ENCODE measurements at places on chromosomes 3 and 15.

DNA sequence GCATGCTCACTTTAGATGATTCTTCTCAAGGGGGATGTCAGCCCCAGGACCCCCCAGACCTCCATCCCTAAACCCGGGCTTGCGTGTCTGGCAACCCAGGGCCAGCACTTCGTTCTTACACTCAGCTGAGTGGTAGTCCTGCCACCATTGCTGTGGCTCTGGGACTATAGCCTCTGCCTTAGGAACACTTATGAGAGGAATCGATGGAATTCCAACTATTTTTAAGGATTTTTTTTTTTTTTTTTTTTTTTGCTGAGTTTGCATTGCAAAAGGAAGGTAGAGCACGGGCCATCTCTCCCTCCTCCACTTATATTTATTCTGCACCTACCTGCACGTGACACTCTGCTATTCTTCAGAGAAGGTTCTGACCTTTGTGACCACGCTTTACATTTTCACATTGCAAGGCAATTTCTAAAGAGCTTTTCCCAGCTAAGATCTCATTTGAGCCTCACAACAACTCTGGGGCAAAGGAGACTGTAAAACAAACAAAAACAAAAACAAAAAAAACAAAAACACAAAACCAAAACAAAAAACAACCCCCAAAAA is 113.9 kb downstream of the LPP start:
- no peak for DNase-seq

DNA sequence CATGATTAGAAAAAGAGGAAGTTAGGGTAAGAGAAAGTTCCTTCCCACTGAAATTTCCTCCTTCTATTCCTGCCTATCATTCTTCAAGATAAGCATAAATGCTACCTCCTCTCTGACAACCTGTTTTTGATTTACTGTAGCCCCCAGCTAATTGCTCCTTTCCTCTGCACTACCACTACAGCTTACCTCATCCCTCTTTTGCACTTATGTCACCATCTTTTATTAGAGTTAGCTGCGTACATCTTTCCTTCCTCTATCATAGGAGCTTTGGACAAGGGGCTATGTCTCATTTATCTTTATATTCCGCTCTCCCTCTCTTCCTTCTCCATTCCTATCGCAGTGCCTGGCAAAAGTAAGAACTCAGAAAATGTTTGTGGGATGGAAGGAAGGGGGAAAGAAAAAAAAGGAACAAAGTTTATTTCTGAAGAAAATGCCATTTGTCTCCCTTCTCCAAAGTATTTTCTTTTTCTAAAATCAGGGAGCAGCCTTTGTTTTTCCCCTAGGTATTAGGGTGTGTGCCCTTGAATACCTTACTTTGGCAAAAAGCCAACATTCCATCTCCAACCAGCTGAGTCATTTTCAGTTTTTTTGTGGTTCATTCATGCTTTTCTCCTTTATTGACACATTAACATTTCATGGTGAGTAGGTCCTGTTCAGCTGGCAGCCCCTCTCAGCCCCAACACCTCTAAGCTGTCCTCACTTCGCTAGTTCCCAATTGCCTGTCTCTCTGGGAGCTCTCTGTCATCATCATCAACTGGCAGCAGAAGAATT is 87.6 kb upstream of the SOX2 start:
- no peak for DNase-seq

- DNase-seq, result no peak
These were observed 93.1 kb downstream of the ARHGEF26 start for GRCh38 chr3:154214306-154214705.

DNA sequence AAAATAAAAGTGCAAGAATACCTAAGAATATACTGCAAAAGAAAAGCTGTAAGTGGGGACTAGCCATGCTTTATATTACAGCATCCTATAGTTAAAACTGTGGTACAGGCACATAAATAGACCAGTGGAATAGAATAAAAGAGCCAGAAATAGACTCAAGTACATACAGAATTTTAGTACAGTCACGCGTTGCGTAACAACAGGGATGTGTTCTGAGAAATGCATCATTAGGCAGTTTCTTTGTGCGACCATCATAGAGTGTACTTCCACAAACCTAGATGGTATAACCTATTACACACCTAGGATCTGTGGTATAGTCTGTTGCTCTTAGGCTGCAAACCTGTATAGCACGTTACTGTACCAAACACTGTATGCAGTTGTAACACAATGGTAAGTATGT is 61.8 kb downstream of the PCCB start:
- no peak for DNase-seq

DNA sequence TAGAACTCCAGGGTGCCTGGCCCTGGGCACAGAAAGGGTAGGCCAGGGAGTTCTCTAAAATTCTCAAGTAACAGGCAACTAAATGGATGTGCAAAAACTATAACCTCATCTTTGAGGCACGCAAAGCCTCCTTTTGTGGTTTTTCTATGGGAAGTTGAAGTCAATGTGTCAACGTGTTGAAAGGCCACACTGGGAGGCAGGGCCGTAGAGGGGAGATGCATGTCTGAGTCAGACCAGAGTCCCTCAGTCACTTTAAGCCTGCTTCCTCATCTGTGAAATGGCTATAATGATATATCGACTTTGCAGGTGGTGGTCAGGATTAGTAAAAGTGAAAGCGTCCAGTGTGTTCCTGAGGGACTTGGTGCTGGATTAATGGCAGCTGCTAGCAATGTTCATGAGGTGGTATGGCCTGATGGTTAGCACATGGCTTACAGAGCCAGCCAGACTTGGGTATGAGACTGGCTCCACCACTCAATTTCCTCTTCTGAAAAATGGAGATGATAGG is 17.0 kb downstream of the TGM5 start:
- DNase-seq, result peak; percentile 62

- no peak for DNase-seq
These were observed 435.7 kb downstream of the NAALADL2 start for GRCh38 chr3:175294793-175295192.

DNA sequence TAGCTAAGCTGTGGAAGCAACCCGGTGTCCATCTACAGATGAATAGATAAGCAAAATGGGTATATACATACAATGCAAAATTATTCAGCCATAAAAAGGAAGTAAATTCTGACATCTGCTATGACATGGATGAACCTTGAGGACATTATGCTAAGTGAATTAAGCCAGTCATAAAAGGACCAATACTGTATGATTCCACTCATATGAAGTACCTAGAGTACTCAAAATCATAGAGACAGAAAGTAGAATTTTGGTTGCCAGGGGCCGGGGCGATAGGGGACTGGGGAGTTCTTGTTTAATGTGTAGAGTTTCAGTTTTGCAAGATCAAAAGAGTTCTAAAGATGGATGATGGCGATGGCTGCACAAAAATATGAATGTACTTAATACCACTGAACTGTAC is 10.3 kb downstream of the EID1 start:
- DNase-seq, result no peak

DNA sequence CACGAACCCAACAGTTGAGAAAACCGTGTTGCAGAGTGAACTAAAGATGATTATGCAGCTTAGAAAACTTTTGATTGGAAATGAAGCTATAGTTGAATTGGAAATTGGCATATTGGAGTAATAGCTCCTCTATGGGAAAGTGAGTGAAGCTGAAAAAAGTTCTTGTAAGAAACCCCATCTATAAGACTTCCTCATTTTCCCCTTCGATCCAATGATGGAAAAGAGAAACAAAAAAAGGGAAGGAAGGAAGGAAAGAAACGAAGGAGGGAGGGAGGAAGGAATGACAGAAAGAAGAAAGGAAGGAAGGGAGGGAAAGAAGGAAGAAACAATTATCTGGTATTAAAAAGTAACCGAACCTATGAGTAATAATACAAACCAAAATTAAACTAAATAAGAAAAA is 791.8 kb upstream of the NR2F2 start:
- no peak for DNase-seq

DNA sequence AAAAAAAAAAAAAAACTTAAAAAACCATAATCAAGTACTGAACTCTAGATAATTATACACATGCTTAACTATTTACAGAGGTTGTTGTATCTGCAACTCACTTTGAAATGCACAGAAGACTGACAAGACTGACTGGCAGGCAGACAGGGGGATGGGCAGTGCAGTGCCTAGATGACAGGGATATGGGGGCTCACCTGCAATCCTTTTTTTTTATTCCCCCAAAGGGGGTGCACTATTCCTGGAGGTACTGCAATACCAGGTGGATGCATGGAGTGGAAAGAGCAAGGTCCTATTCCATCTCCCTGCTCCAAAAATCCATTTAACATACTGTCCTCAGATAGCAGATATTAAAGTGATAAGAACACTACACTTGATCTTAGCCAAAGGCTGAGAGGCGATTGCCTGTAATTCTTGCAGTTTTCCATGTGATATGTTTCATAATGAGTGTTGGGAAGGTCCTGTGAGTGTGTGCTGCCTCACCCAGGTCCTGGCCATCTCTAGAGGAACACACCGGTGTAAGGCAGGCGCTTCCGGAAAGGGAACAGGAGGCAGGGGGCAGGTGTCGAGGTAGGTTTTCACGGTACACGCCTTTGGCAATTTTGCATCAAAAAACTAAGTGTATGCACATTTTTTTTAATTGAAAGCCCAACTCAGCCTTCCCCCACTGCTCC is 22.7 kb downstream of the SEC61A1 start:
- DNase-seq, result peak; percentile 45

DNA sequence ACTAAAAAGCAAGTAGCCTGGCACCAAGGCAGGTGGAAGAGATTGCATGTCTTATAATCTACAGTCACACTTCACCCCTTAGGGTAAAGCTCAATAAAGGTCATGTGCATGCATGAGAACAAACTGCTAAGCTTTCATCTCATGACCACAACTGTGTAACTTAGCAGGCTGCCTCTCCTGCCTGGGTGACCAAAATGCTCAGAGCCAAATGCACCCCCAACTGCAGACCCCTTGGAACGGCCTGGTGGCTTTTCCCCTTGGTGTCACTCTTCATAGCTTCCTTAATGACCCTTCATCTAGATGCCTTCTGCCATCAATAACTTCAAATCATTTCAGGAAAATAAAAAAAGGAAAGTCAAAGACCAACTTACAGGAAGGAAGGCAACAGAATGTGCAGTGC is 88.1 kb downstream of the ADAMTS17 start:
- no peak for DNase-seq

DNA sequence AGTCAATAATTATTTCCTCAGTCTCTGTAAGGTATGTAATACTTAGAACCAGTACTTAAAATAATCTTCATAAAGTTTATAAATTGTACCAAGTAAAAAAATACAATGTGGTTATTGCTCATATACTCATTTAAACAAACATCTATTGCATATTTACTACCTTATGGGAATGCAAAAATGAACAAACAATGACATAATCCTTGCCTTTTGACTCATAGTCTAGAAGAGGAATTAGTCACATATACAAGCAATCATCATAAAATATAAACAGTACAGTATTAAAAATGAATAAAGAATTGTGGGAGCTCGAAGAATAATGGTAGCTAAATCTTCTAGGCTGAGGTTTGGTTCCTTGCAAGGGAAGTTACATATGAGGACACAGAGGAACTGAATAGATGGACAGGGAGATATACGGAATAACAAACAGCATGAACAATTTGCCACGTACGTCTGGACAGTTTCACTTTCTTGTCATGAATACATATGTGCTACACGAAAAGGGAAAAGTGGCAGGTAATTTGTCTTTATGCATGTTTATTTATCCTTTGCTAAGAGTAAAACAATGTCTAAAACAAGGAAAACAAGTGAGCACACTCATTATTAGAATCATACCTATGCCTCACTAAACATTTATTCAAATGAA is 17.2 kb downstream of the IMPG2 start:
- DNase-seq, result no peak

GRCh38 chr3:149442851-149443544 is 31.5 kb upstream of the TM4SF4 start:
- peak; percentile 82 for DNase-seq

- DNase-seq, result peak; percentile 3
These were observed 439.2 kb downstream of the MCTP2 start for GRCh38 chr15:94670438-94671034.

- no peak for DNase-seq
These were observed 14.5 kb upstream of the CCDC33 start for GRCh38 chr15:74221399-74222239.

GRCh38 chr3:194119831-194120590 is 15.9 kb upstream of the HES1 start:
- DNase-seq, result peak; percentile 84

GRCh38 chr3:13013994-13014754 is 59.1 kb downstream of the IQSEC1 start:
- peak; percentile 93 for DNase-seq

- DNase-seq, result no peak
These were observed 11.4 kb downstream of the CHL1 start for GRCh38 chr3:207973-208372.

- DNase-seq, result no peak
These were observed 260.7 kb downstream of the MECOM start for GRCh38 chr3:169402672-169403360.

- no peak for DNase-seq
These were observed 91.2 kb downstream of the PEX5L start for GRCh38 chr3:179945569-179945968.

DNA sequence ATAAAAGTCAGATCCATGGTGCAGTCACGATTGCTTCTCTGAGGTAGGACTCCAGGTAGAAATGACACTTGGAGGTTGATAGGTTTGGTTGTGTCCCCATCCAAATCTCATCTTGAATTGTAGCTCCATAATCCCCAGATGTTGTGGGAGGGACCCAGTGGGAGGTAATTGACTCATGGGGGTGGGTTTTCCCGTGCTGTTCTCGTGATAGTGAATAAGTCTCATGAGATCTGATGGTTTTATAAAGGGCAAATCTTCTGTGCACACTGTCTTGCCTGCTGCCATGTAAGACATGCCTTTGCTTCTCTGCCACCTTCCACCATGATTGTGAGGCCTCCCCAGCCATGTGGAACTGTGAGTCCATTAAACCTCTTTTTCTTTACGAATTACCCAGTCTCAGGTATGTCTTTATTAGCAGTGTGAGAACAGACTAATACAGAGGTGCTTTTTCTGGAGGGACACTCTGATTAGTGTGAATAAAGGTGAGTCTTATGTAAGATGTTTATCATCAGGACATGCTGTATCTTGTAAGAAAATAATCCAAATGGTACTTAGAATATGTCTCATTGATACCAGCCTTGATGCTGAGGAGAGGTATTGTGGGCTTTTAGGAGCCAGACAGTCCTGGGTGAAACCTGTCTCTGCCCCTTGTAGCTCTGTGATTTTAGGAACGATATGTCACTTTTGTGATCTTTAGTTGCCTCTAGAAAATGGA is 43.0 kb downstream of the SLCO3A1 start:
- DNase-seq, result no peak

- no peak for DNase-seq
These were observed 138.8 kb upstream of the PEX5L start for GRCh38 chr3:180175572-180175971.

DNA sequence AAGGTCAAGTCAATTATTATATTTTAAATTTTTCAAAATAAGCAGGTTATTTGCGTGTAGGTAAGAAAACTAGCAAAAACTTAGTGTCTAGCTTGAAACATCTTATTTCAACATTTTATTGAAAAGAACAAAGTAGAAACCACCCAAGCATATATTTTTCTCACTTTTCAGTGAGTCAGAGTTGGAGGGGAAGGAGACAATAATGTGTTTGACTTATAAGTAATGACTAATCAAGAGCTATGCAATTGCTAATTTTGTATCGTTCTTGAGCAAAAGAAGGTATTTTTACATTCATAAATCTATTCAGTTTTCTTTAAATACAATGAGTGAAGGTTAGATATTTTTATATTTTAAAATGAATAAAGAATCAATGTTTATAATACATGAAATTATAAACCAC is 54.4 kb upstream of the P2RY1 start:
- no peak for DNase-seq

All from inflammatory macrophage treated with lipopolysaccharide for 1 hour (primary cell).